ENCODE measurements at places on chromosomes 16 and 17. TPM values are rescaled to one million over a fixed set of nuclear protein-coding genes. Genes with fewer than 3 reads are reported as not detected.

The PCGF2 gene
- total RNA-seq: 25.1 TPM

The SPECC1 gene
- 62.3 TPM for total RNA-seq

The MAP3K3 gene
- 25.1 TPM for total RNA-seq

DNA sequence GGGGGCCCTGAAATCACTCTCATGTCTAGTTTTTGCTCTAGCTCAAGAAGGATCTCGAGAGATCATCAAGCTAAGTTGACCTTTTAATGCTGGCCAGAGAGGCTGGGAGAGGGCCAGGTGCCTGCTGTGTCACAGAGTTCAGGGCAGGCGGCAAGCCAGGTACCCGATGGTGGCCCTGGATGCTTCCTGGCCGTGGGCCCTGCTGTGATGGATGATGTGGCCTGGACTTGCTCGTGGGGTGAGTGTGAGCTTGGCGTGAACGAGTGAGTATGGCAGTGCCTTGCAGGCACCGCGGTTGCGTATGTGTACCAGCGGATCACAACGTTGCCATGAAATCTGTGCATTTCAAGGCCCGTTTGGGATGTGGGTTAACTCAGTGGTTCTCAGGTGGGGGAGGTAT lies 7.4 kb downstream of the IRF8 start:
- DNase-seq: no peak

DNA sequence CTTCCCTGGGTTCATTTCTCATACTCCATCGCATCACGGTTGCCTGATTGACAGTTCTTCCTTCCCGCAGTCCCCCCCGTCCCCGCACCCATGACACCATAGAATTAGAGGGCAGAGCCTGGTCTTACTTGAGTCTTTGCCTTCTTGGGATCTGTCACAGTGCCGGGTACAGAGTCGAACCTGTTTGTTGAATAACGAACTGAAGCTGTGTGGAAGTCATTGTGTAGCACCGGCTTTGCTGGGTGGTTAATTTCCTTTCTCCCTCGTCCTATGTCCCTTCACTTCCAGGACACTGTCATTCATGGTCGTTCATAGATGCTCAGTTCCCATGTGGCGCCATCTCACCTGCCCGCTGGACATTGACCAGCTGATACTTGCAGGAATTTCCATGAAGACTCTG lies 315.3 kb downstream of the CPPED1 start:
- DNase-seq: no peak

GRCh38 chr16:77928096-77928495 lies 94.3 kb upstream of the CLEC3A start:
- DNase-seq: no peak

- no peak for DNase-seq
Observed at GRCh38 chr17:82503094-82503727, 16.3 kb upstream of the FOXK2 start.

- DNase-seq: peak; percentile 18
Observed at GRCh38 chr17:69857412-69857835, 217.6 kb upstream of the KCNJ16 start.

DNA sequence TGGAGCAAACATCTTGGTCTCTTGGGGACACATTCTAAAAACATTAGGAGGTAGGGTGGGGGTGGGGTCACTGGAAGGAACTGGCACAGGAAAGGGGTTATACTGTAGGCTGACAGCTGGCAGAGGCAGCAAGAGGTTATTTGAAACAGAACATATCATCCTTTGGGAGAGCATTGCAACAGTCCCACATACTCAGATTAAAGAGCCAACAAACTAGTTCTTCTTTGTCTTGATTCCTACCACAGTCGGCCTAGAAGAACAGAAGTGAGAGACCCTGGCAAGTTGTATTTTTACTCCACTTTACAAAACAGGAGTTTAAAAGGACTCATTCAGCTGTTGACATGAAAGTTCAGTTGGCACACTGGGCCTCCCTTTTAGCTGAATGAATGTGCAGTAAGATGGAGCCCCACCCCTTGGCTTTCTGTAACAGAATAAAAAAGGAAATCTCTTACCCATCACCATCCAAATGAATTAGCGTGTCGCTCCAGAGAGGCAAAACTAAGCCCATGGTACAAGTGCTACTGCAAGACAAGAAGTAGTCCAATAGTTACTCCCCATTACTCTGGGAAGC lies 54.6 kb upstream of the CORO6 start:
- DNase-seq: no peak

Data from kidney epithelial cell (primary cell).